ENCODE measurements at places on chromosomes 5 and 9.

DNA sequence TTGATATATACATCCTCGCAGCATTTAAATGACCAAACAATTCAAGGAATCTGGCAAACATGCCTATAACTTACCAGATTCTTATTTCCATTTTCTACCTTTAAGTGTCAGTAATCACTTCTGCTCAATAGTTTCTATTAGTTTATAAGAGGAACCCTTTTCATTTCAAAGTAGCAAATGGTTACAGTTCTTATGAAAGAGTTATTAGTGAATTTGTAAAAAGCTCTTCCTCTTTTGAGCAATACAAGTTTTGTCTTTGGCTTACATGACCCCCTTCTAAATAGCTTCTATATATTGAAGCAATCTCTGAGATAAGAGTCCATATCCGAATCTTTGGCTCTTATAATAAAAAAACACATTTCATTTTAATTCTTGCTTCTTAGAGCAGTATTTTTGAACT, 42.0 kb downstream of the ELL2 start:
- no peak for DNase-seq

DNA sequence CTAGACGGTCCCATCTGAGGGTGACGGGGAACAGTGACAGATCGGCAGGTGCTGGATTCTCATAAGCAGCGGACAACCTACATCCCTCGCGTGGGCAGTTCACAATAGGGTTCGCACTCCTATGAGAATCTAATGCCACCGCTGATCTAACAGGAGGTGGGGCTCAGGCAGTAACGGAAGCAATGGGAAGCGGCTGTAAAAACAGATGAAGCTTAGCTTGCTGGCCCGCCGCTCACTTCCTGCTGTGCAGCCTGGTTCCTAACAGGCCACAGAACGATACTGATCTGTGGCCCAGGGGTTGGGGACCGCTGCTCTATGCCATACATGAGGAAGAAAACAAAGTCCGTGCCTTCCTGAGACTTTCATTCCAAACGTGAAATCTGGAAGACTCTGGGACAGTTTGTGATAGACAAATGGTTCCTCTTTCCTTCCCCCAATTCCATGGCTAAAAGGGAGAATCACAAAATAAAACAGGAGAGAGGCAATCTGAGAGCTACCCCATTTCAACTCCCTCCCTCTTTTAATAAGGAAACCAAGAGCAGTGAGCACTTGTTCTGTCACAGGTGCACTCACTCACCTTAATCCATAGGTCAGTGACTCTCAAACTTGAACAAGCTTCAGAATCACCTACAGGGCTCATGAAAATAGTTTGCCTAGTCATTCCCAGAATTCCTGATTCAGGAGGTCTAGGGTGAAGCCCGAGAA, 12.1 kb downstream of the PDCL start:
- DNase-seq: no peak

DNA sequence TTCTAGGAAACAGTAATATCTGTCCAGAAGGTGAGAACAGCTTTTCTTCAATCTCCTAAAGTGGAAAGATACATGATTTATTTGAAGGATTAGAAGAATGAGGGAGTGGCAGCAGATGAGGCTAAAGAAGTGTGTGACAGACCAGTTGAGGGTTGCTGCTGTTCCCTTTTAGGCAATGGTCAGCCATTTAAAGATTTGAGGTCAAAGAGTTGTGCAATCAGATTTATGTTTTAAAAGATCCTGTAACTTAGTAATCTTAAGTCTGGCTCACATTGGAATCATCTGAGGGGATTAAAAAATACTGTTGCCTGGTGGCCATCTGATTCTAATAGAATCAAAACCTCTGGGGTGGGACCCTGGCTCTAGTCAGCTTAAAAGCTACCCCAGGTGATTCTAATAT, 4.3 kb upstream of the SGCD start:
- DNase-seq: no peak

GRCh38 chr9:123377211-123377971, 21.4 kb downstream of the CRB2 start:
- peak; percentile 71 for DNase-seq

DNA sequence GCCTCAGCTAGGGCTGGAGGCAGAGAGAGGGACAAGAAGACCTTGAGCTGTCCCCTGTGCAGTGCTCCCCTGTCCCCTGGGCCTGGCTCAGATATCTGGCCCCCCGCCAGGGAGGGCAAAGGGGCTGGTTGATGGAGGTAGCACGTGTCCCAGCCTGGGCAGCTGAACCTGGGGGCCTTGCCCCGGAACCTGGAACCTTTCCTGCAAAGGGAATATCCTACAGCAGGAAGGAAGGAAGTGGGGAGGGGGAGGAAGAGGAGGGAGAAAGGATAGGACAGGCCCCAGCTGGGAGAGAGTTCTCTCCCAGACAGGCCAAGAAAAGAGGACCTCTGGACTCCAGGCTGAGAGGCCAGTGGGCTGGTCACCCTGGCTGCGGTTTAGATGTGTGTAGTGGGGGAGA, 27.6 kb upstream of the PSD2 start:
- DNase-seq: no peak

DNA sequence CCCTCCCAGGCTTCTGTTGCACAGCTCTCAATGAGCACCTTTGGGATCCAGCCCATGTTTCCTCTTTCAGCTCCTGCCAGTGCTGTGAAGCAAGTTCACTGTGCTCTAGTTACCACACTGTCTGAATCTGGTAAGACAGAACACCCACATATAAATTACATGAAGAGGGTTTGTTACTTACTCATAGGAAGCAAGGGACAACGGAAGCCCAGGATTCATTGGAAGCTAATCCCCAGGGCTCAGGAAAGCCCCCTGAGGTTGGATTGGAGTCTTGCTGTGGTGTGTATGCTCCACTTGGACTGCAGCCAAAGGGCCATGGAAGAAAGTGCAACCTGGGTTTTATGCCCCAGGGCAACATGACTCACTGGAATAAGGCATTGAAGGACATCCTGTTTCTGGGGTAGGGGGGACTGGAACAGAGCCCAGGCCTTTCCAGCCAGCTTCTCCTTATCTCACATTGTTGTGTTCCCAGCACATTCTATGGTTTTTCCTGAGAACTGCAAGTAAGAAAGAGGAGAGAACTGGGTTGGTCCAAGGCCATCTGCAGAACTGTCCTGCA, 15.6 kb upstream of the CLK4 start:
- no peak for DNase-seq

Data from nephron progenitor cell (in vitro differentiated cells).